ENCODE measurements at places on chromosomes 4 and X.

- no peaks in the 10 kb centered on the region for H3K27me3 ChIP-seq
- H3K4me3 ChIP-seq, result no peak overlapping the region
- DNase-seq, result no peak
Measured at GRCh38 chr4:151432654-151433053, 23.7 kb downstream of the FHIP1A start.

- H3K36me3 ChIP-seq, result peaks cover 3% of the 10 kb centered on the region
- no peaks in the 10 kb centered on the region for H3K27me3 ChIP-seq
- peak overlapping the region; percentile 95 for H3K27ac ChIP-seq
- DNase-seq, result peak; percentile 52
Measured at GRCh38 chr4:48831532-48832030, 693 bp downstream of the OCIAD1 start.

DNA sequence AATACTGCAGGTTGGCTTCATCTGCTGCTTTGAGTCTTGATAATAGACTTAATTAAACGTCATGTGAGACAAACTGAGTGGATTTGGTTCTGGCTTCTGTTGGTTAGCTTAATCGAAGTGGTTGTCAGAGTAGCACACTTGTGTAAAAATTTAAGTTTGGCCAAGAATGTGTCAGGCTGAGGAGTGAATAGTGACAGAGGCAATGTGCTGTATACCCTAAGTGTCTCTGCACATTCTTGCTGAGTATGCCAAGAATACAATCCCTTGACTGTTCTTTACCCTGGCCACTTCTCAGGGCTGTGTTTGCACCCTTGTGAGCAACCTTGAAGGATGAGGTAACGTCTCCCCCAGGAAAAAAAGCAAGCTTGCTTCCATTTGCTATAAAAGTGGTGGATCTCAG is 14.9 kb downstream of the RPS3A start:
- no peaks in the 10 kb centered on the region for H3K27me3 ChIP-seq
- no peak overlapping the region for H3K27ac ChIP-seq
- no peaks in the 10 kb centered on the region for H3K4me1 ChIP-seq
- DNase-seq, result no peak
- H3K36me3 ChIP-seq, result no peaks in the 10 kb centered on the region

- H3K4me3 ChIP-seq, result no peak overlapping the region
- peaks cover 54% of the 10 kb centered on the region for H3K36me3 ChIP-seq
- peaks cover 22% of the 10 kb centered on the region for H3K4me1 ChIP-seq
- no peak for DNase-seq
Measured at GRCh38 chr4:1230971-1231636, 17.8 kb downstream of the CTBP1 start.

DNA sequence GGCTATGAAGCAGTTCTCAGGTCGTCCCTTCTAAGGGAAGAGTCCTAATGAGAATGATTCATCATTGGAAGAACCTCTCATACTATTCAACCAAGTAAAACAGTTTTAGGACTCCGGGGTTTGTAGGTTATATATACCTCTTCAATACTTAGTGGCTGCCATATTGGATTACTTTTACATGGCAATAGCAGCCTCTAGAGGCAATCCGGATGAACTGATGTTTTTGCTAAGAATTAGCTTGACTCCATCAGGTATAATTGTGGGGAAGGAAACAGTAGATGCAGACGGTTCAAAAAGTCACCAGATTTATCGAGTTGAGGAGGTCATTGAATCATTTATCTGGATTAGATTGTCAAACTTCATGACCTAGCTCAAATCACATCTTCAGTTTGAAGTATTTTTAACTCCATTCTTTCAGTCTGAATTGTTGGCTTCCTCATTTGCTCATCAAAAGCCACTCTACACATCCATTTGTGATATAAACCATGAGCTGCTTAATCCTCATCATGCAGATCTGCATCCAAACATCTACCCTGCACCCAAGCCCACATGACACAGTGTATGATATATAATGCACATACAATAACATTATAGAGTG is 28.4 kb downstream of the GUCY1B1 start:
- H3K36me3 ChIP-seq, result no peaks in the 10 kb centered on the region
- H3K27me3 ChIP-seq, result no peaks in the 10 kb centered on the region
- H3K4me3 ChIP-seq, result no peak overlapping the region
- no peak overlapping the region for H3K27ac ChIP-seq
- no peaks in the 10 kb centered on the region for H3K4me1 ChIP-seq

- no peaks in the 10 kb centered on the region for H3K36me3 ChIP-seq
- H3K4me3 ChIP-seq, result no peak overlapping the region
- H3K4me1 ChIP-seq, result no peaks in the 10 kb centered on the region
- H3K27ac ChIP-seq, result no peak overlapping the region
- DNase-seq, result no peak
- no peaks in the 10 kb centered on the region for H3K27me3 ChIP-seq
Measured at GRCh38 chr4:6116696-6117285, 83.6 kb downstream of the JAKMIP1 start.

DNA sequence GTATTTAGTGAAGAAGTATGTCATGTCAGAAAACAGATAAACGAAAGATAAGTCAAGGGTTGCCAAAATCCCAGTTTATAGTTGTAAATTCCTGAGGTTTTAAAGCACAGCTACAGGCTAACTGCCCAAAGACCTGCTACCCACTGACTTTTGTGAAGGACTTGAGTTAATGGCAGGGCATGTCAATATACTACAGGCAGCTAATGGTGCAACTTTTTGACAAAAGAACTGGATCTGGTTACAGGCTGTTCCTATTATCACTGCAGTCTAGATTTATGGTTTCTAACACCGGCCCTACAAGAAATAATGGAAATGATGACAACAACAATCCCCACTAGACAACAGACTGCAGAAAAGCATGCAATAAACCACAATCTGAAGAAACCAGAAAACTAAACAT is 6.4 kb downstream of the SCML2 start:
- H3K27ac ChIP-seq, result no peak overlapping the region
- peaks cover 5% of the 10 kb centered on the region for H3K27me3 ChIP-seq
- no peak overlapping the region for H3K4me3 ChIP-seq

DNA sequence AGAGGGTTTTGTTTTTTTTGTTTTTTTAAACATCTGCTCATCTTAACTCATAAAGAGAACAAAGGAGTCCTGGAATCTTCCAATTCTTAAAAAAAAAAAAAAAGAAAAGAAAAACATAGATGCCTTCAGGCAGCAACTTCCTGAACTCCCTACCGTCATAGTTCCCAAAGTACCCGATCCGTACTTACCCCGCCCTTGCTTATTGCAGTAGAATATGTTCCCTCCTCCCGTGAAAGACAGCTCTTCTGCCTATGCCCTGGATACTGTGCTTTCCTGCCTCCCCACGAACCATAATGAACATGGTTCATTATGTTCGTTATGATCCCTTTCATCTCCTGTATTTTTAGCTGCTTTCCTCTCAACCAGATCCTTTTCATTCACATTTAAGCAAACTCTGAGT is 40.3 kb downstream of the KLHL5 start:
- H3K4me3 ChIP-seq, result no peak overlapping the region
- no peak overlapping the region for H3K27ac ChIP-seq
- H3K4me1 ChIP-seq, result no peaks in the 10 kb centered on the region
- no peaks in the 10 kb centered on the region for H3K36me3 ChIP-seq
- H3K27me3 ChIP-seq, result no peaks in the 10 kb centered on the region
- no peak for DNase-seq

GRCh38 chr4:71698141-71698540 is 85.7 kb downstream of the GC start:
- no peak for DNase-seq
- H3K27ac ChIP-seq, result no peak overlapping the region
- no peak overlapping the region for H3K4me3 ChIP-seq
- no peaks in the 10 kb centered on the region for H3K4me1 ChIP-seq
- no peaks in the 10 kb centered on the region for H3K36me3 ChIP-seq

DNA sequence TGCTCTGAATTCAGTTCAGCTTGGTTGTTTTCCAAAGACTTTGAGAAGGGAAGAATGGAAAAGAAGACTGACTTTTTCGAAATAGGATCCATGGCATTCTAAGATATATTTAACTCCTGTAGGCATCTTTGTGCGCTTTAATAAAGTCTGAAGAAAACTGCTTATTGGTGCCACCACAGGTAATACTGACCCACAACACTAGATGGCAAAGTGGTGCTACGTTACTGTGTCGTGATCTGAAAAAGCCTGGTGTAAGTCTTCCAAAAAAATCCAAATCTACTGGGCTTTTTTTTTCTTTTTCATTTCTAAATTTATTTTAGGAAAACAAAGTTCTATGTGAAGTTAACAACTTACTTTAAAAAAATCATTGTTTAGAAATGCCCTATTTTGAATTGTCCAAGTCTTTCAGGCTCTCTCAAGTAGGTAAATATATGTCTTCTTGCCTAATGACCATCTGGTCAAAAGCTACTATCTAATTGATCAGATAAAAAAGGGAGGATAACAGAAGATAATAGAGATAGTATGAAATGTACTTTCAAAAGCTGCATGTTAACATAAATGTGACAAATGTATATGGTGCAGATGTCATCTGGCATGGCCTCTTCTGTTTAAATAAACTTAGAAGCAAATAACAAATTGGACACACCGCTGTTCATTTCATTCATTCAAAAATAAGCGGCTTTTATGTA is 47.0 kb upstream of the MID1IP1 start:
- H3K36me3 ChIP-seq, result no peaks in the 10 kb centered on the region
- no peaks in the 10 kb centered on the region for H3K4me1 ChIP-seq
- H3K27me3 ChIP-seq, result no peaks in the 10 kb centered on the region
- no peak overlapping the region for H3K27ac ChIP-seq
- peak; percentile 62 for DNase-seq

DNA sequence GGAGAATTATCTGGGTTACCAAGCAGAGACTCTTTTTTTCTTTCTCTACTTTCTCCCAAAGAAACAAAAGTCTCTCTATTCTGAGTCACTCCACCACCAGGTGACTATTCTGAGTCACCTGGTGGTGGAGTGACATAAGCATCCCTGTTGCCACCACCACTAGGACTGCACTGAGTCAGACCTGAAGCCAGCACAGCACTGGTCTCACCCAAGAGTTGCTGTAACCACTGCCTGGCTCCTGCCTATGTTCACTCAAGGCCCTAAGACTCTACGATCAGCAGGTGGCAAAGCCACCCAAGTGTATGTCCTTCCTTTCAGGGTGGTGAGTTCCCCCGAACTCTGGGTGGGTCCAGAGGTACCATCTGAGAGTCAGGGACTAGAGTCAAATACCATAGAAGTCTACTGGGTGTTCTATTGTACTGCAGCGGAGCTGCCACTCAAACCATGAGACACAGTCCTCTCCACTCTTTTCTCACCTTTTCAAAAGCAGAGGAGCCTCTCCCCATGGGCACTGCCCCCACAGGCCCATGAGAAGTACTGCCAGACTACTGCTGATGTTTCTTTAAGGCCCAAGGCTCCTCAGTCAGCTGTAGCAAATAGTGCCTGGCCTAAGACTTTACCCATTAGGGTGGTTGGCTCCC is 209.6 kb upstream of the IRS4 start:
- H3K27ac ChIP-seq, result no peak overlapping the region
- no peak for DNase-seq
- H3K27me3 ChIP-seq, result no peaks in the 10 kb centered on the region
- H3K4me3 ChIP-seq, result no peak overlapping the region
- no peaks in the 10 kb centered on the region for H3K36me3 ChIP-seq

Data from endothelial cell of umbilical vein (primary cell).